ENCODE measurements at places on chromosomes 5 and 9. TPM values are rescaled to one million over a fixed set of nuclear protein-coding genes. Genes with fewer than 3 reads are reported as not detected.
A peak's percentile ranks its signal among the peaks of the same experiment; 100 is the strongest.

- no peak for DNase-seq
Measured at GRCh38 chr9:103319979-103320378, 324.8 kb downstream of the CYLC2 start.

DNA sequence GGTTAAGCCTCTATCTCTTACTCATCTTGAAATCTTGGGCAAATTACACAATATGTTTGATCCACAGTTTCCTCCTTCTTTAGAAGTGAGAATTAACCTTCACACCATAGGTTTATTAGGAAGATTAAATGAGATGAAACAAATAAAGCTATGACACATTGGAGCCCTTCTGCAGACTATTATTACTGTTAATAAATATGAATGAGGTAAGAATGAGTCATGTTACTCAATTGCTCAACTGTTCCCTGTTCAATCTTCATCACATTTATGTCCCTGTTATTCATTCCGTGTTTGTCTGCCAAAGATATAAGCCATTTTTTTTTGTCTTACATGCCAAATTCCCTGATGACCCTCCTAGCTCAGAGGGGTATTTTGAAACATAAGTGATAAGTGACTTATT, 52.1 kb upstream of the PAPPA start:
- DNase-seq = no peak

- peak; percentile 4 for DNase-seq
Measured at GRCh38 chr9:123456011-123456410, 100.0 kb downstream of the CRB2 start.

GRCh38 chr9:121831869-121832268, 180.4 kb downstream of the DAB2IP start:
- DNase-seq = peak; percentile 37

DNA sequence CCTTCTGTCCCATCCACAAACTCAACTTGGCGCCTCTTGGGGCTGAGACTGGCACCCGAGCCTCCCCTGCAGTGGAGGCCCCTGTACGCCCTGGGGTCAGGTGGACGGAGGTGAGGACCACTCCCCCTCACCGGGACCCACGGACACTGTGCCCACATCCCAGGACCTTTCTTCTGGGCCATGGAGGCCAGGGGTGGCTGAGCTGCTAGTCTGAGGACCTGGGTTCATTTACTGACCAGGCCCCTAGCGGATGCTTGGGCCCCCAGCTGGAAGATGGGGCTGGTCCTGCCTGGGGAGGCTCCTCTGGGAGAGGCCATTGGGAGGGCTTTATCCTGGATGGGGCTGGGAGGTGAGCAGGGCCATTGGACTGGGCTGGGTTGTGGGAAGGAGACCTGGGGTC, 16.9 kb upstream of the SLC6A19 start:
- DNase-seq = peak; percentile 51

DNA sequence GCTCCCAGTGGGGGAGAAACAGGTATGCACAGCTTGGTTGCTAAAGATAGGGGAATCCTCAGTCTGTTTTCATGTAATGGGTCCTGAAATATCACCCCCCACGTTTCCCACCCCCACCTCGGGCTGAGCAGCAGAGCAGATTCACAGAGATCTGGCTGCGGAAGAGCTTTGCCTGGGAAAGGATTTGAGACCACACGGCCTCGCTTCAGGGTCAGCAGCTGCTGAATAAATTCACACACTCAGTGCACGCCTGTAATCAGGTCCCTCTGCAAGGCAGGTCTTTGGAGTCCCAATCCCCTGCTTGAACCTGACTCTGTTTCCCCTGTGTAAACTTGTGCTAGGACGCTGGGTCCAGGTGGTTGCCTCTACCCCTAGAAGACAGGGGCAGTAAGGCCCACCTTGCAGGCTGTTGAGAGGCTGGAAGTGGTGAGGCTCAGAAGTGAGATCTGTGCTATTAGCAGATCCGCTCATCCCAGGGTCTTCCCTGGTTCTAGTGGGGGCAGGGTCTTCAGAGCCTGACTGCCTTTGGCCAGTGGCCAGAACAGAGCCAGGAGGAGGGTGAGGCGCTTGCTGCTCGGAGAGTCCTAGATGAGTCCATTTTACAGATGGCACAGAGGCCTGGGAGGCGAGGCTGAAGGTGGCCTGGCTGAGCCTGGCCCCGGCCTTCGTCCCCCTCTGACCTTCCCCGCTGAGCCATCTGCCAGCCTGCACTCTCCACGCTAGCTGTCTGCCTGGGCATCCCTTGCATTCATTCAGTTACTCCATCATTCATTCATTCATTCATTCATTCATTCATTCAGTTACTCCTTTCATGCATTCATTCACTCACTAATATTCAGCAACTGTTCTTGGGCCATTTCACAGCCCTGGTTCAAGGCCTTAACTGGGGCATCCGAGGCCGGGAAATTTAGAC, 16.7 kb upstream of the NEURL1B start:
- no peak for DNase-seq

The FUBP3 gene
- total RNA-seq = 61.2 TPM

- DNase-seq = no peak
Measured at GRCh38 chr9:97531888-97532376, 30.5 kb downstream of the TMOD1 start.

DNA sequence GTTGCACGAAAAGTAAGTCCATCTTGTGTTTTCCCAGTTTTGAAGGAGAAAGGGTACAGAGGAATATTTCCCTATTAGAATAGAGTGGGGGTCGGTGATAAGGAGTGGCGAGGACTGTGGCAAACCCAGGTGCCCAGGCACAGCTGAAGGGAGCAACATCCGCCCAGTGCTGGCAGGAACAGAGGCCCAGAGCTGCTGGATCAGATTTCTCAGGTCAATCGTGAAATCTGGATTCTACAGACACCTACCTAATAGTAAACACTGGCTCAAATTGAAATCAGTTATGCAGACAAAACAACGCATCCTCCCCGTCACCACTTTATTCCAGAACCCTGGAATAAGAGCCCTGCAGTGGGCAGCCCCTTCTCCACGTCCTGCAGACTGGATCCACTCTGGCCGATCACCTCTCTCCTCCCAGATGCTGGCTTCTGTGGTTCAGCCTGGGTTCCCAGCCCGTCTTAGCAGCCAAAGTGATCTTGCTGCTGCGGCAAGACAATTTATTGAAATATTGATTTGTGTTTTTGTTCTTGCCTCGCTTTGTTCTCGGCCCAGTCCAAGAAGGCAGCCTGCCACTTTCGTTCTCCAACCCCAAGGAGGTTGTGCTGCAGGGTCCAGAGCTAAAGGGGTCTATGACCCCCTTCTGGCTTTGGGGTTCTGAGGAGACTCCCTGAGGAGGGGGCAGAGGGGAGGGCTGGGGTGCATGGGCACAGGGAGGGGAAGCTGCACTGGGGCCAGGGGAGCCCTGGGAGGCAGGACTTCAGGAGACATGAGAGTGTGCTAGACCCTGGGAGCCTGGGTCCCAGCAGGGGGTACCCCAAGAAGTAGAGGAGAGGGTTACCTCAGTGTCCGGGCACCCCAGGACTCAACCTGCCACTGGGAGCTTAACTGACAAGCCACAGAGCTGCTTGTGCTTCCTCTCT, 103.3 kb downstream of the ZNF354C start:
- peak; percentile 68 for DNase-seq

The SV2C gene
- not detected for total RNA-seq

DNA sequence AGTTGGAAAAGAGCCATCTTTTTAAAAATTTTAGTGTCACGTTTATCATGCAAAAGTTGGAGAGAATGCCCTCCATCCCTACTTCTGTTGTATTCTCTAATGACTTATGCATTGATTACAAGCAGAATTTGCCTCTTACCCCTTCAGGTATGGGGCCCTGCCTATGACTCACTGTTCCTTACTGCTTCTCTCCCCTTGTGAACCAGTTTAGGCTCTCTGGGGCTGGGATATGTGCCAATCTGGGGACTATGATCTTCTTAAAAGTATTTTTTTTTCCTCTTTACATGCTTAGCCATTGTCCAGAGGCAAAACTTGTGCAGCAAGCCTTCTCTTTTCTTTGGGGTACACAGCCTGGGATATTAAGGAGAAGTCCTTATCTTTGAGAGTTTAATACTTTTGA, 37.4 kb downstream of the CAMK4 start:
- DNase-seq = no peak

The COL5A1 gene
- 2,410 TPM for total RNA-seq

- DNase-seq = no peak
Measured at GRCh38 chr9:6566409-6567139, 79.0 kb downstream of the GLDC start.

GRCh38 chr5:71864730-71865601, 145.9 kb downstream of the CARTPT start:
- no peak for DNase-seq

- no peak for DNase-seq
Measured at GRCh38 chr5:145825751-145826180, 9.4 kb downstream of the PRELID2 start.

The GRXCR2 gene
- total RNA-seq = not detected

GRCh38 chr5:133610489-133611356, 1.6 kb downstream of the FSTL4 start:
- DNase-seq = no peak

The SERF1A gene
- total RNA-seq = 5.5 TPM

The INSL4 gene
- total RNA-seq = not detected

DNA sequence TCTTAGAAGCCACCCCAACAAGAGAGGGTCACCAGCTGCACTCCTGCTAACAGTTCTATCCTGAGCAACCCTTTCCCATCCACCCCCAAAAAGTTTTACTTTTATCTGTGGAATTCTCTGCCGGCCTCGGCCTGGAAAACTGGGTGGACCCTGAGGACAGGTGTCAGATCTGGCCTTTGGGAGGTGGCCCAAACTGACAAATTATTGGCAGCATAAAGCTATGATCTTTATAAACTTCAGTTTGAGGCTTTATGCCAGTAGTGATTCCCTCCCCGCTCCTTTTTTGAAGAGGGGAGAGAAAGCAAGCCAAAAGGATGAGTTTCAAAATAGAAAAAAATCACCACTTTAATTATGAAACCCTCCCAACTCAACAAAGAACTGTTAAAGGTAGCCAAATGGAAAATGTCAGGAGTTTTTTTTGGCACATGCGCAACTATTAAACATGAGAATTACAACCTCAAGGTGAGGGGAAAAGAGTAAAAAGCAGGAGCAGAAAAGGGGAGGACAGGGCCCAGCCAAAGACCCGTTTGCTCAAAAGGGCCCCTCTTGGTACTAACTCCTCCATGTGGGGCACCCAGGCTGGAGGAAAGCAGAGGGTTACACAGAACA, 49.4 kb downstream of the FBXW11 start:
- no peak for DNase-seq

The GPBP1 gene
- total RNA-seq = 49.3 TPM

DNA sequence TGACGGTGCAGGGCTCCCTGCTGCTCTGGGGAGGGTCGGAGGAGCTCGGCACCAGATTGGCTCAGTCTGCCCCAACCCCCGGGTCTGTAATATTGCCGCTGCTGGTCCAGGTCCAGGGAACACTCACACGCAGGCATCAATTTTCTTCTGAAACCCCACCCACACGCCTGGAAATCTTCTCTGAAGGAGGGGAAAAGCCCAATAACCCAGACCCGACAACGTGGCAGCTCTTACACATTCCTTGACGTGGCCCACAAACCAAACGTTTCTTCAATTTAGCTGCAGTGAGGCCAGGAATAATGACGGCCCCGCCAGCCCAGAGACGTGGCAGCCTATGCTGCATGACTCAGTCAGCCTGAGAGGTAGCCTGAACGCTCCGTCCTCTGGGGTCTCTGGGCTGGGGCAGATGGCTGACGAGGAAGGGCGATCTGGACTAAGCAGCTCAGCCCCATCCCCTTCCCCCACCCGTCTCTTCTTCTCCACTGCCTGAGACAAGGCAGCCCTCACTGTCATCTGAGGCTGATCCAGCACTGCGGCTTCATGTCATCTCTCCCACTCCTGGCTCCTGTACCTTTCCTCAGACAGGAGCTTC, 9.9 kb upstream of the SPARC start:
- DNase-seq = no peak

DNA sequence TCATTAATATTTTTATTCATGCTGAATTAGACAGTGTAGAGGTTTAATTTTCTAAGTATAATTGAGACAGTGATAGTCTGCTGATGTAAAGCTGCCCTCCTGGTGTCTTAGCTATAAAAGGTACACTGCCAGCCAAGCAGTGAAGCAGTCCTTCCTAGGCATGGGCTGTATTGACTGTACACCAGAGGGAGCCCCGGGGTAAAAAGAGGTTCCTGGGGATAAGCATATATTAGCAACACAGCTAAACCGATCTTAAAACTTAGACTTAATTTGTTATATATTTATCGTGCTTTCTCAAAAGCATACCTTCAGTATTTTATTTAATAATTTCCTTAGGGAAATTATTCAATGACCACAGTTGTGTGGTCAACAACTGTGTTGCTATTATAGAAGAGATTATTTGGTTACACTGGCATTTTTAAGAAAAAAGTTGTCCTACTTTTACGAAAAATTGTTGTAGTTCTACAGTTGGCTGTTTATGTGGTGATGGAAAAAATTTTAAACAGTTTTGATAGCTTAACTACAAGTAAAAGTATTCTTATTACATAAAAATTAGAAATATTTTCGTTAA, 68.8 kb downstream of the ELL2 start:
- DNase-seq = no peak

The GPR21 gene
- total RNA-seq = 5.5 TPM

GRCh38 chr9:27545471-27545870, 15.9 kb upstream of the MOB3B start:
- no peak for DNase-seq

DNA sequence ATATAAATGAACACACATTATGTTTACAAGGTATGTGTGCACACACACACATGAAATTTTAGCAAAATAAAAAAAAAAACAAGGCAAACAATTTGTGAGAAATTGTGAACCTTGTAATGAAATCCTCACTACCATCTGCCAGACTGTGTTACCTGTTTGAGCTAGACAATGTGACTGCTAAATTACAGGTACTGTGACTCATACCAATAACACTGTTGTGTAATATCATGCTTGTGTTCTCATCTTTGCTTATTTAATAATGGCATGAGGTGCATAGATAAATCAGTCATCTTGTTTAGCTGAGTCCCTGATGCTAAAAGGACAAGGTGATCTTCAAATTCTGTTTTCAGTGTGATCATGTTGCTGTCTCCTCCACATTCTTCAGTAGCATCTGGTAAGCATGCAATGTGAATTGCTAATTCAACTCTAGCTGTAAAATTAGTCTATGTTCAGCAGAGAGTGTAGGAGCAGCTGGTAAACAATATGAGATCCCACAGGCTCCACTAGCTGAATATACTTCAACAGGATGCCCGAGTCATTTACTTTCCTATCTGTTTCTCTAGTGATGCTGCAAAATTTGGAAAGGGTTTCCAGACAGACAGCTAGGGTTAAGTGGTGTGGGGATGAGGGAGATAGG, 966.3 kb upstream of the C9orf72 start:
- DNase-seq = no peak

DNA sequence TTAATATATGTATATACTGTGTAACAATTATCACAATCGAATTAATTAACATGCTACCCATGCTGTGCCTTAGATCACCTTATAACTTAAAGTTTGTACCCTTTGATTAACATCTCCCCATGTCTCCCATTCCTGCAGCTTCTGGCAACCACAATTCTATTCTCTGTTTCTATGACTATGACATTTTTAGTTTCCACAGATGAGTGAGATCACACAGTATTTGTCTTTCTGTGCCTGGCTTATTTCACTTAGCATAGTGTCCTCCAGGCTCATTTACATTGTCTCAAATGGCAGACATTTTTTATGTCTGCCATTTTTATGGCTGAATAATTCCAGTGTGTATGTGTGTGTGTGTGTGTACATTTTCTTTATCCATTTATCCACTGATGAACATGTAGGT, 146.1 kb upstream of the SLC28A3 start:
- DNase-seq = no peak

All from chondrocyte (in vitro differentiated cells).